ENCODE measurements at places on chromosomes 1 and 21.

DNA sequence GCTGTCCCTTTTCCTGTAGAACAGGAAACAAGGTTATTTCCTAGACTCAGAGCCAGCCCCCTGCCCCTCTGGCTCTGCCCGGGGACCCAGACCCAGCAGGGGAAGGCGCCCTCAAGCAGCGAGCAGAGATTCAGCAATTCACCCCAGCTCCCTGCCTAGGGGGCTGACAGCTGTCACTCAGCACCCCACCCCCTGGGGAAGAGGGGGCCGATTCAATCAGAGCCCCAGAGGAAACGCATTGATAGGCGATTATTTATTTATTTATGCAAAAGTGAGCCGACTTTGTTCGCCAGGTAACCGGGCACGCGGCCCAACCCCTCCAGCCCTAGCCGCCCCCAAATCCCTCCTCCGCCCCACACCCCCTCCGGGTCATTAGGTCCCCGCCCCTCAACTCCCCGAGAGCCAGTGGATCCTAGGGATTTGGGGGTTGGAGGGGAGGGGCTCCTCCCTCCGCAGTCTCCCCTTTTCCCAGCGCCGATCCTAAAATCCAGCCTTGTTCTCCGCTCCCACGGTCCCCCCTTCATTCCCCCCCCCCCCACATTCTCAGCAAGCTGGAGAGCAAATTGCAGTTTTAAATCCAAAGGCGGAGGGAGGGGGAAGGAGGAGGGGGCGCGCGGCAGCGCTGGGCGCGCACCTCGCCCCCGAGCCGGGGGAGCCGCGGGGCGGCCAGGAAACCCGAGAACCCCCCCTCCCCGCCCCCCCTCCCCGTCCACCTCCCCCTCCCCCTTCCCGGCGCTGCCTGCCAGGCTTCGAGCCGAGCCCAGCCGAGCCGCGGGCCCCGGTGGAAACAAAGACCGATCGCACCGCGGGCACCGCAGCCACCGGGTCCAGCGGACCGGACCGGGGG, 1.3 kb downstream of the AHDC1 start:
- DNase-seq = peak; percentile 51

- no peak for DNase-seq
These were observed 149.0 kb upstream of the C1orf87 start for GRCh38 chr1:60222360-60223115.

GRCh38 chr1:209390764-209391163, 192.8 kb upstream of the CAMK1G start:
- DNase-seq = no peak

- no peak for DNase-seq
These were observed 308.1 kb upstream of the LYPLAL1 start for GRCh38 chr1:218865591-218865990.

DNA sequence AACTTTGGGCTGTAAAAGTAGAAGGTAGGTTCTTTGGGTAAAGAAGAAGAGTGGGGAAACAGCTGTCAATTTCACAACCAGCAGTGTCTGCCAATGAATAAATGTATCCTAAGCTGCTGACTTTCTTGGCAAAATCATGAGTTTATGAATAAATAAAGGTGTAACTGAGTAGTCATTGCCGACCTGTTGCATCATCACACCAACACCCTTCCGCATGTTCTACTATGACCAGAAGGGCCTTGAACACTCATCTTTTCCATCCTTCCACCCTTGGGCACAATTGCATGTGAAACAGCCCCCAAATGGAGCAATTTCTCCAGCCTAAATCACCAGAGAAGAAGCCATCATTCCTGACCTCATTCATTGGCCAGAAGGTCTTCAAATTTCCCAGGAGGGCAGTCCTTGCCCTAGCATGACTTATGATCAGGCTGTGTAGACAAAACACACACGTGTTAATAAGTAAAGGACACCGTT, 31.2 kb upstream of the QSOX1 start:
- DNase-seq = no peak

DNA sequence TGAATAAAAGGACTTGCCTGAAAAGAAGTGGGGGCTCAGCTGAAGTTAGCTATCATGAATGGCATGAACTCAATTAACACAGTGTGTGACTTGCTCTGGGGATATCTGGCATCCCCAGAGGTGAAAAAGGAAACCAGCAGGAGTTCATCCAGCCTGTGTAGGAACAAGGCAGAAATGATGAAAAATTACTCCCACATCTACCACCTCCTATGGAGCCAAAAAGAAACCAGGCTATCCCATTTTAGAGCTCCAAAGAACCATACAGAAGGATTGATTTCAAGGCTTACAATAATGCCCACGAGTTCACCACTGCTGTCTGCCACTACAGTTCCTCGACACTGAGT, 25.3 kb downstream of the TP53BP2 start:
- DNase-seq = no peak

DNA sequence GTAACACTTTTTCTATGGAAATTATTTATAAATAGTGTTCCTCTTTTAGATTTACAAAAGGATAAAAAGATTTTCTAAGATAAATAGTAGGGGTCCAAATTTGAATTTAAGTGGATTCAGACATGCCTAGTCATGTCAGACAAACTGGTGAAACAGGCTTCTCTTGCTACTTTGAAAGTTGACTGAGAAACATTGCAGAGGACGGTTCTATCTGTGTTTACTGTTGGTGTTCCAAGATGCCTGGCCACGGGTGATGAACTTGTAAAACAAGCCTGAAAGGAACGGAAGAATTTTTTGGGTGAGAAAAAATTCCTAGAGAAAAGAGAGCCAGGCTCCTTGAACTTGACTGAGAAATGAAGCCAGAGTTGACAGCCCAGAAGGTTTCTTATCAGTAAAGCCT, 2.2 kb downstream of the KRTAP19-1 start:
- DNase-seq = no peak

- DNase-seq = no peak
These were observed 293.3 kb upstream of the RUNX1 start for GRCh38 chr21:35342440-35342839.

DNA sequence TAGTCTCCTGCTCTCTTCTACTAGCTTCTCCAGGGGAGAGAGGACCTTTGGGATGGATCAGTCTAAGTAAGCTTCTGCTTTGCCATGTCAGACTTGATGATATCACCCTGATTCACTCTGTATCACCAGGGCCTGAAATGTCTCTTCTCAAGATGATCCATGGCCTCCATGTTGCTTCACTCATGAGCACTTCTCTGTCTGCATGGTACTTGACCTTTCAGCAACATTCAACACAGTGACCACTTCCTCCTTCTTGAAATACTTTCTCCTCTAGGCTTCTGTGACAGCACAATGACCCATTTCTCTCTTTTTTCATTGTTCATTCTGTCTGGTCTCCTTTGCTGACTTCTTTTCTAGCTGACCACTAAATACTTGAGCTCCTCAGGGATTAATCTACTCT, 35.3 kb upstream of the NGF start:
- DNase-seq = no peak

DNA sequence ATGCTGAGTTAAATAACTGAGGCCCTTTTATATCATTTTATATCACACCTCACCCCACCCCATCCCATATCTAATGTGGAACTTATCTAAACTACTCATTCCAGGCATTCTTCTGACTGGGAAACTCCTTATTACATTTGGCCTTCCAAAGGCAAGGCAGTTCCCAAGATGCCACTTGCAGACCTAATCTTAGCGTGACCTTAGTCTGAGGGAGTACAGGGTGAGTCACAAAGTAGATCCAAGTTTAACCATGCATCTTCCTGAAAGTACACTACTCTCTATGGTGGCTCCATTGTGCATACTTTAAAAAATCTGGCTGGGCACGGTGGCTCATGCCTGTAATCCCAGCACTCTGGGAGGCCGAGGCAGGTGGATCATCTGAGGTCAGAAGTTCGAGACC, 353.6 kb upstream of the C1orf87 start:
- no peak for DNase-seq

- DNase-seq = no peak
These were observed 32.5 kb downstream of the DHCR24 start for GRCh38 chr1:54854381-54855020.

- no peak for DNase-seq
These were observed 9.4 kb downstream of the ADAMTS1 start for GRCh38 chr21:26835714-26836265.

- DNase-seq = no peak
These were observed 6.0 kb downstream of the VANGL2 start for GRCh38 chr1:160406131-160406968.

DNA sequence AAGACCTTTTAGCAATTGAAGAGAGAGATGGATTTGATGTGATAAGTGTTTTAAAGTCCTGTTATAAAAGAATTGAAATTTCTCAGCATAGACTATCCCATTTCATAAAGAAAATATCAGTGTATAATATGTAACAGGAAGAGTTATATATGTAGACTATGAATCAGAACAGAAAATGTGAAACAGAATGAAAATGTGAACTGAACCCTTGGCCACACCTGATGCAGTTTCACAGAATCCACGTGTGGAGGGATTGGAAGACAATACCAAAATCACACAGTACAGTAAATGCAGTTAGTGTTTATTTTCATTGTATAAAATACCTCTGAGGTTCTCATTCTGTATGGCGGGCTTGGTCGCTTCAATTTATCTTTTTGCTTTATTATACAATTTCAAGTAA, 9.9 kb upstream of the SLAMF1 start:
- no peak for DNase-seq

- DNase-seq = no peak
These were observed 220.8 kb upstream of the DAB1 start for GRCh38 chr1:57644667-57645066.

DNA sequence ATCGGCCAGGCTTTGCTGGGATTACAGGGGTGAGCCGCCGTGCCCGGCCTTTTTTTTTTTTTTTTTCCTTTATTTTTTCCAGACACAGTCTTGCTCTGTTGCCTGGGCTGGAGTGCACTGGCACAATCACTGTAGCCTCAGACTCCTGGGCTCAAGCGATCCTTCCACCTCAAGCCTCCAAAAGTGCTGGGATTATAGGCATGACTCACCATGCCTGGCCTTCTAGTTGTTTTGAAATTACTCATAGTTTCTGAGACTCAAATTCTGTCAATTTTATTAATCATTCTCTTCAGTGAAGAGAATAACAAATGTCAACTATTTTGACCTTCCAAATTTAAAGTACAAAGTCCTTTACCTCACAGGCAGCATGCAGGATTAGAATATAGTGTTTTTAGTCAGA, 374.5 kb downstream of the PLA2G4A start:
- DNase-seq = no peak

GRCh38 chr1:38997034-38997900, 6.2 kb downstream of the AKIRIN1 start:
- DNase-seq = no peak

GRCh38 chr1:93399781-93400180, 48.1 kb upstream of the FNBP1L start:
- DNase-seq = no peak

DNA sequence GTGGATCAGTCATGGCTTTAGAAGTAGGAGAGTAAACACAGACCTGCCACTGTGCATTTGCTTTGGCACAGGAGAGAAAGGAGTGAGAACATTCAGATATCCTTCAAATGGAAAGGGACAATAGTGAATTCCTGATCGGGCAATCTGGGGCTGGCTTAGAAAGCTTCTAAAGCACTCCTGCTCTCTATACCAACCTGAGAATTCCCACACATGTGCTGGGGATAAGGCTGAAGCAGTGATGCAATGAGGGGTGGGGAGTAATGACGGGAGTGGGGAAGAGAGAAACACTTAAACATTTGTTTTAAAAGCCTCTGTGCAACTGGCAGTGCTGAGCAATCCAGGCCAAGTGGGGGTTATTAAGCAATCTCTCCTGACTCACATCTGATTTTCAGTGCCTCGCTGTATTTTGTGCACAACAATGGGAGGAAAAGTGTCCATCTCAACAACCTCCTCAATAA, 108.8 kb downstream of the KIAA0319L start:
- no peak for DNase-seq

GRCh38 chr1:69404486-69404885, 163.2 kb upstream of the LRRC7 start:
- DNase-seq = no peak

GRCh38 chr1:169019419-169020058, 87.0 kb upstream of the ATP1B1 start:
- no peak for DNase-seq

DNA sequence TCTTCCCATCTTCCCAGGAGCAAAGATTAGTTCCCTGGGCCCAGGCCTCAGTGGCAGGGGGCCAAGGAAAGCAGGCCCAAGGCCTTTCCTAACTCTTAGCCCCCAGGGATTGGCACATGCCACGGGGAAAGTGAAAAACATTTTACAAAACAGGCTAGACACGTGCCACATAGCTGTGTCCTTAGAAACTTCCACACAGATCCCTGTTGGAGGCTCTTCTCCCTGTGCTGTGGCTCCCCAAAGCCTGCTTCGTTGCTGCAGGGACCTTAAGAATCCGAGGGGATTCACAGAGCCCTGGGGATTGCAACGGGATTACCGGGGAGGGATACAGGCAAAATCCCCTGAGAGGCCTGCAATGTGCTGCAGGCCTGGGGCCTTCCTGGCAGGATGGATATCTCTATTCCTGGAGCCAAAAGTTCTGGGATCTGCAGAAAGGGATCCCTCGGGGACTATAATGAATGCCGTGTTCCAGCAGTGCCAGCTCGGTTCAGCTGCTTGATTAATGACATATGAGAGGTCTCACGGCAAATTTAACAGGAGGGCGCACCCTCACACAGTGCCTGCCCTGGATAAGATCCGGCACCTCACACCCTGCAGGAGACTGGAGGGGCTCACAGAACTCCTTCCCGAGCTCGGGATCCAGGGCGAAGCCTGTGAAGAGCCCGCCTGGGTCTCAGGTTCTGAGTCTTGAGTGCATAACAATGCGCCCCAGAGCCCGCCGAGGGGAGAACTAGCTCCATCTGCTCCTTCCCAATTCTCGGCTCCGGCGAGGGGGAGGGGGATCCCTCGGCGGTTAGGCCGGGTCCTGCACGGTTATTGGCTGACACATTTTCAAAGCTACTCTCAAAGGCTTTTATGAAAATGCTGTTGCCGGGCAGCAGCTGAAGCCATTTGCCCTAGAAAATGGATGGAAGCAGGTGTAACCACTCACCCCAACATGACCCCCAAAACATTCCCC, 15.3 kb upstream of the RGS8 start:
- no peak for DNase-seq

GRCh38 chr1:158124034-158124433, 56.7 kb upstream of the CD1D start:
- DNase-seq = no peak

DNA sequence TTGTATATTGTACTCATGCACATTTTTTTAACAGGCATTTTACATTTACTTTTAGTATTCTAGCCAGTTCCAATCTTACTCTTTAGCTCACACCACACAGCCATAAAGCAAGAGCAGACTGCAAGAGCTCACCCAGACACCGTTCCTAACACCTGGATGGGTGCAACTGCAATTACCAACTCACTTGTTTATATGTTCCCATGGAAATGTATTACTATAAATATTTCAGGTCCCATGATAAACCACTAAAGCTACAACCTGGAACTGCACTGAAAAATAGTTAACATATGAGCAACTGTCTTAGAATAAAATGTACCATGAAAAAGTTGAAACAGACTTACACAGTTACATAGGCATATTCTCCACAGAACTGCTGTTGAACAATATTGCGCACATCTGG, 30.8 kb downstream of the USP48 start:
- no peak for DNase-seq

- no peak for DNase-seq
These were observed 2.0 kb upstream of the COL9A2 start for GRCh38 chr1:40318970-40319621.

GRCh38 chr1:87800006-87800405, 471.3 kb downstream of the LMO4 start:
- DNase-seq = no peak
